ENCODE measurements at places on chromosomes 11 and 22. TPM values are rescaled to one million over a fixed set of nuclear protein-coding genes. Genes with fewer than 3 reads are reported as not detected.

MYBPC3 gene
- 0.55 TPM for polyA plus RNA-seq

DNA sequence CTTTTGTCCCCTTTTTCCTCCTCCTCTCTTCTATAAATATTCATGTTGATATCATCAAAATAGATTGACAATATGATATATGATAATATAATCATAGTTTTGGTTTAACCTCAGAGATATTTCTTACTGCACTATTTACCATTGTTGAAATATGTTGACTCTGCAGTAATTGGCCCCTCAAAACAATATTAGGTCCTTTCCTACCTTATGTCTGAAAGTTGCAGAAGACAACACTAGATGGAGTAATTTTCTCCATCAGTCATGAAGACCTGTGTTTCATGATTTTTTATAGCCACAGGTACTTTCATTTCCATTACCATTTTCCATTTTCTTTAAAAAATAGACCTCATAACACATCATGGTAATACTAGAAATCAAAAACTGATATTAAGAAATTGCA lies 284.4 kb downstream of the LUZP2 start:
- DNase-seq, result no peak

DNA sequence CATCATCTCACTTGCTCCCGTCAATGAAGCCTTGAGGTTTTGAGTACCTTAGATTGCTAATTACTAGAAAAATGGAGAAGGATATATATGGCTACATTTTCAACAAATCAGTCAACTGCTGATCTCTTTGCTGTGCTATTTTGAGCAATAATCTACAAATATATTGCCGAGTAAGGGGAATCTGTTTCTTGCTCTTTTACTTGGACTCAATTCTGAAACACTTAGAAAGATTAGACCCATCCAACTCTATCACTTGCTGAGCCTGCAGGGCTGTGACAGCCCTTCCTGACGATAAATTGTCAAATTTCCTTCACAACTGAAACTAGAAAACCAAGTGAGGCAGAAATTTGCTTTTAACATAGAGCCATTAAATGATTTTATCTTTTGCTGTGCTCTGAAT lies 16.9 kb downstream of the FEZ1 start:
- DNase-seq, result no peak

- DNase-seq, result no peak
These were observed 51.2 kb downstream of the NFAM1 start for GRCh38 chr22:42380769-42381551.

GRCh38 chr22:18024956-18025720 lies 777 bp upstream of the MICAL3 start:
- DNase-seq, result no peak

- DNase-seq, result no peak
These were observed 16.4 kb downstream of the EHF start for GRCh38 chr11:34637303-34637702.

DNA sequence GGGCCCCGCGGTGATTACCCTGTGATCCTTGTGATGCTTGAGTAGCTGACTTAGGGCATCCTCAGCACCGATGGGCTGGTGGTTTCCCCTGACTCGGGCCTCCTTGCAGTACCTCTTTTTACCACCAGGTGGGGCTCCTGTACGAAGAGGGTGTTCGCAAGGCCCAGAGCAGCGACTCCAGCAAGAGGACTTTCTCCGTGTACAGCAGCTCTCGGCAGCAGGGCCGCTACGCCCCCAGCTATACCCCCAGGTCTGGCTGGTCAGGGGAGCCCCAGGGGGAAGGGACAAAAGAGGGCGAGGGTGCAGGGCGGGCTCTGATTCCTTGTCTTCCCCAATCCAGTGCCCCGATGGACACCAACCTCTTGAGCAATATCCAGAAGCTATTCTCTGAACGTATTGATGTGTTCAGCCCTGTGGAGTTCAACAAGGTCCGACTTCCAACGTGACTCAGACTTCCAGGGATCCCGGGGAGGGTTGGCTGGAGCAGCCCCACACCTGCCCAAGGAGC lies 1.3 kb upstream of the TM7SF2 start:
- peak; percentile 71 for DNase-seq

- DNase-seq, result no peak
These were observed 10.9 kb downstream of the TMPRSS5 start for GRCh38 chr11:113695207-113695606.

DNA sequence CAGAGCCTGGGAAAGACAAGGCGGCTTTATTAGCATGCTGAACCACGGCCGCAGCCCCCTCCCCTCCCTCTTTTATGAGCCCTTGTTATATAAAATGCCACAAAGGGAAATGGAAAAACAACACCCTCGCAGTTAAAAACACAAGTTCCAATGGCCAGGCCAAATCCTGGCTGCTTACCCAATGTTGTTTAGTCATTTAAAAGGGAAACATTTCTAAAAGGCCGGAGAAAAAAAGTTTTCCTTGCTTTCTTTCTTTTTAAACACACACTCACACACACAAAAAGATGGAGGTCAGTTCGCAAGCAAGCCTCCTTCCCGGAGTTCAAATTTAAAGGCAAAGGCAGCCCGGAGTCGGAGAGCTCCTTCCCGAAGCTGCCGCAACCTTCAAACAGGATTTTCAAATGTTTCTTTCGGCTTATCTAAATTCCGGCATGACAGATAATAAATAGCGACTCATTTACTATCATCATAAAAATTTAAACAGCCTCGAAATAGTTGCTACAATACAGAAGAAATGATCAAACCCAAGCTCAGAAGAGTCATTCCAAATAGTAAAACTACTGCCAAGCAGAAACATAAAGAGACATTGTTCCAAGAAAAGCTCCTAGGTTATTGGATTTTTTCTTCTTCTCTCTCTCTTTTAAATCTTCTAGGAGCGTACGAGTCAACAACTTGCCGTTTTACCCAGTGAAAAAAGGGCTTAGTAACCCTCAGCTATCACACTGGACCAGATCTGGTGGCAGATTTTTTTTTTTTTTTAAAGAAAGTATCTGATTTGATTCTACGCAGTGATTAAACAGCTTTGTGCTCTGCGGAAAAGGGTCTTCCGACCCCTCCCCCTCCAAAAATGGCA lies 3.5 kb downstream of the PHF21B start:
- DNase-seq, result no peak

All from thymus (tissue), 14 donors.